Activated T-helper 1 cell treated with anti-CD3 and anti-CD28 coated beads, Interleukin-2, amount 50 U/mL, for 16 hours (primary cell): ENCODE measurements at places on chromosomes 7 and 10.

DNA sequence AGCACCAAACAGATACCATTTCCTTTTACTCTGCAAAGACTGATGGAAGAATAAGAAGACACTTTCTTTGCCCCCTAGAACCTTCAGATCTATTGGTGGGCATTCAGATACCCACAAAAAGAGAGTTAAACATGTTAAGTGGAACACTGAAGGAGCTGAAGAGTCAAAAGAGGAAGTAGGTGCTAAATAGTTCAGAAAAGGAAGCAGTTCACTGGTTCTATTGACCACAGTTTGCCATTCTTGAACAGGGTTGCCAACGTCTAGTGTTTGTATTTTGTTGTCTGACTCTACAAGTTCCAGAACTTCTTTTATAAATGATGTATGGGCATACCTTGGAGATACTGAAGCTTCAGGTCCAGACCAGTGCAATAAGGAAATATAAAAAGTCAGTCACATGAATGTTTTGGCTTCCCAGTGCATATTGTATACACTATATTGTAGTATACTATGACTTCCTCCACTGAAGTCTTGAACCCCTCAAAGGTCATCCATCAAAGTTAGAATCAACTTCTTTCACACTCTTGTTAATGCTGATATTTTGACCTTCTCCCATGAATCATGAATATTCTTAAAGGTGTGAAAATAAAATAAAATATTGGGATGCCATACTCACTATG lies 47.5 kb upstream of the AGR3 start:
- DNase-seq = no peak

- DNase-seq = no peak
Measured at GRCh38 chr7:128852537-128853254, 10.0 kb upstream of the ATP6V1F start.

DNA sequence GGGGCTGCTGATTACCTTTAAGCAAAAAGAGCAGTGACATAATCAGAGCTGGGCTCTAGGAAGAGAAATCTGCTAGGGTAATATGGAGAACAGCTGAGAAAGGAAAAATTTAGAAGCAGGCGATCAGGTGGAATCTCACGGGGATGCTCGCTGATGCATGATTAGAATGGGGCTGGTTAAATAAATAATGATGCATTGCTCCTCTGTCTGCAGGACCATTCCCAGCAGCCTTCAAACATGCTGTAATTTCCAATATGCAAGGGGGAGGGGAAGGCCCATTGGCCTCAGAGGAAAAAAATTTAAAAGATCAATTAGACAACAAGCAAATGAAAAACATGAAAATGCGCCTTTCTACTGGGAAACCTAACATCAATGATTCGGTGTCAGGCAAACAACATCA lies 65.6 kb upstream of the C10orf90 start:
- DNase-seq = no peak

DNA sequence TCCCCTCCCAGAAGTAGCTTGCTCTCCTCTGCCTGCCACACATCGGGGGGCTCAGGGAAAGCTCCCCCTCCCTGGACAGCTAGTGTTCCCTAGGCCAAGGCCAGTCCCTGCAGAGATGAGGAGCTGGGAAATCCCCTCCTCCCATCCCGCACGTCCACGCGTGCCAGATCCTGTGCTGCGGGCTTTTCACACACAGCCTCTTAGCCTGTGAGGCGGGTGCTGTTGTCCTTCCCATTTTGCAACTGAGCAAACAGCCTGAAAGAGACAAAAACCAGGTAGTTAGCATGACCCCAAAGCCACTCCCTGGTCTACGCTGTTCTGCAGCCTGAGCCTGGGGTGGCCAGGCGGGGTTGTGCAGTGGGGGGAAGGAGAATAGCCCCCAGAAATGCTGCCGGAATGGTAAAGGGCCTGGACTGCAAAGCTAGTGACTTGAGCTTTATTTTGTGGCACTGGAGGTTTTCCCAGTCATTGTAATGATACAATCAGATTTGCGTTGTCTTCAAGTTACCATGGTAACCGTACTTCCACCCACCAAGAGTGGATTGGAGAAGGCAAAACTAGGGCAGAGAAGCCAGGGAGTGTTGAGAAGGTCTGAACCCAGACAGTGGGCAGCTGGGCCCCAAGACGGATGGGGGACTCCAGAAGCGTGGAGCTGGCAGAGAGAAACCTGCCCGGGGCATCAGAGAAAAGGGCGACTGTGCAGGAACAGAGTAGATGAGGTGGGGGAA lies 98.6 kb upstream of the KCTD7 start:
- no peak for DNase-seq

DNA sequence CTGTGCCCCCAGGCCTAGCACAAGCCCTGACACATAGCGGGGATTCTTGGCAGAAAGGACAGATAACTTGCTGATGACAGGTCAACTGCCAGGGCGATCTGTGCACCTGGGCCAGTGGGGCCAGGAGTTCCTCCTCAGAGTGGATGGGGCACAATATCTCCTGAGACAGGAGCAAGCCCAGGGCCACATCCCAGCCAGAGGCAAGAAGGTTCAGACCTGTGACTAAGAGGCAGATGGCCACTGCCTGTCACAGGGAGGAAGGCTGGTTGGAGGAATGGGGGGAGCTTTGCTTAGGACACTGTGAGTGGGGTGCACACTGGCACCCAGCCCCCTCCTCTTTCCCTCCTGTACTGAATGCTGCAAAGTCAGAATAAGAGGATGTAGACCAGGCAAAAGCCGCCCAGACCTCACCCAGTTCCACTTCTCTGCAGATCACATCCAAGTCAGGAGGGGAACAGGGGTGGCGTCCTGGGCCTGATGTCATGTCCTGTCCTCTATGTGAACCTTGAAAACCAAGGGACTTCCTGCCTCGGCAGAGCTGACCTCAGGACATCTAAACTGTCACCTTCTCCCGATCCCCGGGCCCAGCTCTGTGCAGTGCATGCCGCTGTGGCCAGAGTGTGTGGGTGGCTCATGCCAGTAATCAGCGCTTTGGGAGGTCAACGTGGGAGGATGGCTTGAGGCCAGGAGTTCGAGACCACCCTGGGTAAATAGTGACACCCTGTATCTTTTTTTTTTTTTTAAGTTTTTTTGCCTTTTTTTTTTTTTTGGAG lies 1.3 kb downstream of the GUSB start:
- no peak for DNase-seq

DNA sequence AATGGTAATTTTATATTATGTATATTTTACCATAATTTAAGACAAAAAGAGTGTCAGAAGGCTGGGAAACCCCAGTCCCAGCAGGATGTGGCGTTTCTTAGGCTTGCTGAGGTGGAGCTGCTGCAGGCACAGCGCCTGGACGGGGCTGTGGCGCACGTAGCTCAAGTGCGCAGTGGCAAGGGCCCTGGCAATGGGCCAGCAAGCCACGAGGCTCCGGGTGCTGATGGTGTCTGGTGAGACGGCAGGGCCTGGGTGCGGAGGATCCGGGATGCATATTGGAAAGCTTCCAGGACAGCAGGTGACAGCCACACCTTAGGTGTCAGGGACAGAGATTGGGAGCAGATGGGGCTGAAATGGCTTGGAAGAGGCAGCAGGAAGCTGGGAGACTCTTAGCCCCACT lies 37.2 kb downstream of the CLEC2L start:
- no peak for DNase-seq

DNA sequence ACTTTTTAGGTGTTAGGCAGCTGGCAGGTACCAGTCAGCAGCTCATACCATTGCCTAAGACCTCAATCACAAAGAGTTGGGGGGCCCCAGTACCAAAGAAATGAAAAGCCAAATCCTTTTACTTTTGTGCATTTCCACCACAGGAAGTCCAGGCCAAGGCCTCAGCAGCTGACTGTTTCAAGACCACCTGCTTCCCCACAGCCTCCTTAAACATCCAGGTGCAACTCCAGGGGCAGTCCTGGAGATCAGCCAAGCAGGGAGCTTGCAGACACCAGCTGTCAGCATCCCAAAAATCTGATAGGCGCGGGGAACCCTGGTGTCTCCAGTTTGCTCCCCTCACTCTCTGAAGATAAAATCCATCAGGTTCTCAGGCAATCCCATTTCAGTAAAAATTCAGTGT lies 91.5 kb upstream of the EFCAB10 start:
- no peak for DNase-seq

GRCh38 chr7:36192053-36192824 lies 39.2 kb downstream of the EEPD1 start:
- no peak for DNase-seq

- no peak for DNase-seq
Measured at GRCh38 chr7:17632384-17632783, 307.9 kb downstream of the SNX13 start.

DNA sequence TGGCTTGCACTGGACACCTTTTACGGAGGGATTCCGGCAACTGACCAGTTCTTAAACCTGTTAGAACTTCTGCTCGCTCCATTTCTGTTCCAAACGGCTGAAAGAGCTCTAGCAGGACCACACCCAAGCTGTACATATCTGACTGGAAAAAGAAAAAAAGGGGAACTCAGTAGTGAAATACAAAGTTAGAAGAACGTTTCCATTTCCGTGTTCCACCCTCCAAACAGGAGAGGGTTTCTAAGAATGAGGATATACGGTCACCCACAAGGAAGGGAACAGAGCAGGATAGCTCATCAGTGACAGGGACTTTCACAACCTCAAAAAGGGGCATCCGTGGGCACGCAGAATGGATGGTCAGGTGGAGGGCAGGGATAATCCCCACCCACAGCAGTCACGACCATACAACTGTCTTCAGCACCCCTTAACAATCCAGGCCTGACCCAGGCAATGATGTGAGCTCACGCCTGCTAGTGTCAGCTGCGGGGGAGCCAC lies 4.3 kb upstream of the ANKRD61 start:
- DNase-seq = no peak
